ENCODE measurements at places on chromosomes 12 and 14.

- DNase-seq = no peak
These were observed 488.3 kb downstream of the APAF1 start for GRCh38 chr12:99133401-99133800.

DNA sequence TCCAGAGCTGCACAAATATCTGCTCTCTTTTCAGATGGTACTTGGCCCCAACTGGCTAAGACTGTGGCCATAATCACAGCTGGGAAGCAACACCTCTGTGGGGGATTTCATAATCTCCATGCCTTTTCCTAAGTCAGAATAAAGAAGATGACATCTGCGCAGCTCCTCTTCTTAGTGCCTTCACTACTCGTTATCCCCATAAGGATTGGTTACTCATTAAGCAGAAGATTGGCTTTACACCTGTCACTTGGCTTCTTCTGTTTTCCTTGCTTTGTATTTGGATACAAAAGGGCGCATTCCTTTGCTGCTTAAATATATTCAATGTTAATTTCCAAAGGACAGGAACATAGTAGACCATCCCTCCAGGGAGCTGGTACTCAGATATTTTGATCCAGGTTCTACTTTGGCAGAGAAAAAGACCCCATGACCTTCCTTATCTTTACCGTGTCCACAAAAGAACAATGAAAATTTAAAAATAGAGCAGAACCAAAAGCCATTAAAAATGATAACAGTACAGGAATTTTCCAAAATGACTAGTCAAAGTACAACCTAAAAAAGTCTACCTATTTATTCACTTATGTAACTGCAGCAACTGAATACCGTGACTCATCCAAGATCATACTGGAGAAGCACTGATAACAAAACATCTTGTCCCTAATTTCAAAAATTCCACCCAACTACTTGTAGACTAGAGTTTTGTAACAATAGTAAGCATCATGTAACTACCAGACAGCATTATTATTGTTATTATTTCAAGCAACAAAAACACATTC lies 352.3 kb upstream of the TMPO start:
- DNase-seq = no peak

GRCh38 chr12:33588725-33589405 lies 149.2 kb upstream of the SYT10 start:
- DNase-seq = no peak

- no peak for DNase-seq
These were observed 845 bp upstream of the AGAP2 start for GRCh38 chr12:57739387-57739786.

DNA sequence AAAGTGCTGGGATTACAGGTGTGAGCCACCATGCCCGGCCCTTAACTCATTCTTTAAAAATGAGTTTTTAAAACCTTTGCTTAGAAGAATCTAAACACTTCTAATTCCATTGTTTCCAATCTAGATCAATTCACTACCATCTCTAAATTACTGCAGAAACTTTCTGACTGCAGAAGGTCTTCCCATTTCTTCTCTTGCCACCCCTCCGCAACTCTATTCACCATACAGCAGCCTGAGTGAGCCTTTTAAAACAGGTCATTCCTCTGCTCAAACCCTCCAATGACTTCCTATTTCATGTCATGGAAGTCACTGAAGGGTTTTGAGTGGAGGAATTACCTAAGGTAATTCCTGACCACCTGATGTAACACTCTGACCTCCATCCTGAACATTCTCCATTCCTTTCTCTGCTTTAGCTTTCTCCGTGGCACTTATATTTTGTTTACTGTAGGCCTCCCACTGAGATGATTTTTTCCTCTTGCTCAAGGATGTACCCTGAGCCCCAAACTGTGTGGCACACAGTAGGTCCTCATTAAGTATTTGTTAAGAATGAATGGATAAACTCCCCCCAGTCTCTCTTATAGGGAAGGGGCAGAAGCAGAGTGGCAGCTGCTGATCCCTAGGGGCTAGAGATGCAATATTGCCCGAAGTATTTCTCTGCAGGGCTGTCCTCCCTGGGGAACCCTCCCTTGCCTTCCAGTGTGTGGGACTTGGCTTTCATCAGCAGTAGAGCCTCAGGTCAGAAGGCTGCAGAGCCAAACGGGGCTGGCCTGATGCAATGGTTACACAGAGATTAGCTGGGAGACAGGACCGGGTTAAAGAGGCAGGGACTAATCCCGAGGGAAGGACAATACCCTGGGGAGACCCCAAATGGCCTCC lies 1.2 kb downstream of the DDIT3 start:
- DNase-seq = no peak

DNA sequence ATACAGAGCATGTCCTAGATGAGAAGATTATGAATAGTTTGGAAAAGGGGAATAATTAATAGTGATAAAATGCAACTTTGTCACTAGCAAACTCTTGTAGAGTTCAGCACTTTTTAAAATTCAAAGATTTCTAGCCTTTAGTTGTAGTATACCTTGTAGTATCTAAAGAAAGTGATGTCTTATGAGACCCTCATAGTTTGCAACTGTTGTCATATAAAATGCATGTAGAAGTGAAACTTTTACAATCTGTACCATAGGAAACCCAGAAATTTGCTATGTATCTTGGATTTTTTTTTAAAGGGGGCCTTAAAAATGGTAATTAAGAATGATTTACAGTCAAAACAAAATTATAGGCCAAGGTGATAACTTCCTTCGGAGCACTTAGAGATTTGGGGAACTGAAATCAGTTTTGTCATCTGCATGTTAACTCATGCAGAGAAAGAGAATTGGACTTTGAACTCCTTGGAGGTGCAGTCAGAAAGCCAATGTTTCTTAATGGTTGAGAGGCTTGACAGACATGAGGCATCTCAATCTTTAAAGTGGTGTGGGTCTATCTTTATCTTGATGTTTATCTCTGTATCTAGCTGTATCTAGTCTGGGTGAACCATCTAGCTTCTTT lies 1.3 kb downstream of the LRRK2 start:
- no peak for DNase-seq

DNA sequence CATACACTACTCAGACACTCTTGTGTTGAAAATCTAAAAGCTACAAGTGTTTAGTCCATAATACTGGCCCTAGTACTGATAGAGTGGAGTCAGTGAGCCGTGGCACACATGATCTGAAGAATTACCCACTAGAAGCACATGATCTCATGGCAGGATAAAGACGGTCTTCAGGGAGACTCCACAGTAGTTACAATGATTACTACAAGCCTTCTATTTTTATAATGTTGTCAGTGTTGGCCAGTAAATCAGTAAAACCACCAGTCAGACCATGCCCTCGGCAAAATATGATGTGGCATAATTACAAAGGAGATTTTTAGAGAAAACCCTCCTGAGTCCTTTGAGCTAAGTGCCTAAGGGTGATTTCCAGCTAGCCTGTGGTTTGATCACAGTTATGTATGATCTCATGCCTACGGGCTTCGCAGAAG lies 114.9 kb downstream of the PDZRN4 start:
- no peak for DNase-seq

DNA sequence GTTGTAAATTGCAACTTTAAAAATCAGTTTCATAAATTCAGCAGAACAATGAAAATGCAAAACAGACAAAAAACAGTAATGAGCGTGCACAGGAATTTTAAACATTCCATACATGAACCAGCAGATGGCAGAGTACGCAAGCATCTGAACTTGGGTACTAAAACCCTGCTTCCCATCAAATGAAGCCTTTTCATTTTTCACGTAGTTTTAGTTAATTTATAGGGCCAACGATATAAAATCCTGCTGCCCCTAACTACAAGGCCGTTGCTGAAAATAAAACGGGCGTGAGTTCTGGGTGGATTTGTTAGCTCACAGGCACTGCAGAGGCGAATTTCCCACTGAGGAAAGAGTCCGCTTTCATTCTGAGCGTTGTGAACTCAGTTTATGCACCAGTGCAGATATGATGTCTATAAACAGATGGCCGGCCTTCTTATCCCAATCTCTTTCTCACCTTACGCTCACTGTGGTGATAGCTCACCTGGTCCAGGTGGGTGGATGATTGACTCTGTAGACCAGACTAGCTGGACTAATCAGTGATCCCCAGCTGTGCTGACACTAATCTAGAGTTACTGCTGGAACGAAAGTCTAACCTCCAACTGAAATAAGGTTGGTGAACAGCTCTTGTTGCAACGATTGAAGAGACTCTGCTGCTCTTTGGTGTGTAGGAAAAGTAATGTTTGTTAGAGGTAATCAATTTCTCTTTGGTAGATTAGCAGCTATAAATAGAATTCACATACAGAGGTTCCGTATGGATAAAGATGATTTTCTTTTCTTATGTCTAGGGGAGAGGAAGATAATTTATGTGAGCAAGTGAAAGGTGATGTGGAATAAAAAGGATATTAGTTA lies 89.2 kb downstream of the PDZRN4 start:
- DNase-seq = no peak

DNA sequence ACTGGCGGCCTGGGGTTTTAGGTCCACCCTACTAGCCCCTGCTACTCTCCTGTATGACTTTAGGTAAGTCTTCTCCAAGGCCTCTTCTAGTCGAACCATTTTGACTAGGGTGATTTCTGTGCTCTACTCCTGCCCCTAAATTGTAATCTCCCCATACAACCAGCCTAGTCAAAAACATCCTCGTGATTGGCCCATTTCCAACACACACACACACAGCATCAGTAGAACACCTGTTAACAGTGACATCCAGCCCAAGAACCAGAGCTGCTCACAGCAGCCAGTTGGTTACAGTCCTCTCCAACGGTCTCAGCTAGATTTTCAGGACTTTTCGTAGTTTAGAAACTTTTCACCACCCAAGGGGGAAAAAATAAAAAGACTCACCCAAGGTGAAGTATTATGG lies 30.9 kb downstream of the NT5DC3 start:
- no peak for DNase-seq

DNA sequence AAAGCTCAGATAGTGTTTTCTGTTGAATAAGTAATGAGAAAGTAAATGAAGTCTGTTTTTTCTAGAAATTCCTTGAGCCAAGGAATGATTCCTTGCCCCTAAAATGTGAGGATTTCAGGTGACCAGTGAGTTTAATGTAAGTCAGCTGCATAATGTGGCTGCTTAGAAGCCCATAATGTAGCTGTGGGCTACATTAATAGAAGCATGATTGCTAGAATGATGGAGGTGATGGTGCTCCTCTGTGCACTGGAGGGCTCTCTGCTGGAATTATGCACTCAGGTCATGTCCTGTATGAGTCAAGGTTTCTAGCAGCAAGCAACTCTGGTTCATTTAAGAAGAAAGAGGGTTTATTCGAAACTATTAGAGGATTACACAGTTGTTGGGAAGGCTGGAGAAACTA lies 19.6 kb upstream of the PWP1 start:
- no peak for DNase-seq

GRCh38 chr14:99659333-99659741 lies 14.4 kb downstream of the HHIPL1 start:
- no peak for DNase-seq

DNA sequence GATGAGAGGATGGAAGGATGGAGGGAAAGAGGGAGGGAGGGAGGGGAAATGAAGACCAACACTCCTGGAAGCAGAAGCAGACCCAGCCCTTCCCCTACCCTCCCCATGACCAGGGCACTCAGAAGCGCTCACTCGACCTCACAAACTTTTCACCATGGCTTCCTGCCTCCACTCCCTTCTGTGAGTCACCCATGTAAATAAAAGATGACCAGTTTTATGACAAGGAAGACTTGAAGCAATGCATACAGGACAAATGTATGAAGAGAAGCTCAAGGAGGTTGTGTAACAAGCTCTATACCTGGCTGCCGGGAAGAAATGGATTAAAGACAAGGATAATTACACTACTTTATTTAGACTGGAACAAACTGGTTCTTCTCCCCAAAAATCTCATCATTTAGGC lies 63.8 kb downstream of the CDC42BPB start:
- no peak for DNase-seq

- DNase-seq = no peak
These were observed 37.2 kb downstream of the GABARAPL1 start for GRCh38 chr12:10249690-10250455.

DNA sequence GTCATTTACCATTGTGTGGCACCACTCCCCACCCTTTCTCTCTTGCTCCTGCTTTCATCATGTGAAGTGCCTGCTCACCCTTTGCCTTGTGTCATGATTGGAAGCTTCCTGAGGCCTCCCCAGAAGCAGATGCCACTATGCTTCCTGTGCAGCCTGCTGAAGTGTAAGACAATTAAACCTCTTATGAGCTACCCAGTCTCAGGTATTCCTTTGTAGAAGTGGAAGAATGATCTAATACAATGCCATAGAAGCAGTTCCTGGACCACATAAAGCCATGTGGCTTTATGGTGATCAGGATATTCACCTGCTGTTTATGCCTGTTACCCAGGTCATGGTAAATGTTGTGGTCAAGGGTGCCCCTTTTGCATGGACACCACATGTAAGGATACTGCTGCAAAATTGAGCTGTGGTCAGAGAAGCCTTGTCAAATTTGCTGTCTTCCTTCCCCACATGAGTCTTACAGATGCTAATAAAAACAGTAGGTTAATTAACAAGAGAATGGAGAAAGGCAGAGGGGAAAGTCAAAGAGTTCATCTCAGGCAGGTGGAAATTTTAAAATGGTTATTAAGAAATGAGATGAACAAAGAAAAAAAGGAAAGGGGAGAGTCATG lies 112.8 kb upstream of the IFNG-AS1 start:
- DNase-seq = no peak

DNA sequence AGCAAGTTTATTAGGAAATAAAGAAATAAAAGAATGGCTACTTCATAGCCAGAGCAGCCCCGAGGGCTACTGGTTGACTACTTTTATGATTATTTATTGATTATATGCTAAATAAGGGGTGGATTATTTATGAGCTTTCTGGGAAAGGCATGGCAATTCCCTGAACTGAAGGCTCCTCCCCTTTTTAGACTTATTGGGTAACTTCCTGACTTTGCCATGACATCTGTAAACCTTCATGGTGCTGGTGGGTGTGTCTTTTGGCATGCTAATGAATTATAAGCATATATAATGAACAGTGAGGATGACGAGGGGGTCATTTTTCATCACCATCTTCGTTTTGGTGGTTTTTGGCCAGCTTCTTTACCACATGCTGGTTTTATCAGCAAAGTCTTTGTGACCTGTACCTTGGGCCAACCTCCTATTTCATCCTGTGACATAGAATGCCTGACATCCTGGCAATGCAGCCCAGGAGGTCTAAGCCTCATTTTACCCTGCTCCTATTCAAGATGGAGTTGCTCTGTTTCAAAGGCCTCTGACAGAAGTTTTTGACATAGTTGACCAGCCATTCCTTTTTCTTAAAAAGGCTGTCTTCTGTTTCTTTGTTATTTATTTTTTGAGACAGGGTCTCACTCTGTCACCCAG lies 11.1 kb upstream of the PTGES3 start:
- DNase-seq = no peak

GRCh38 chr14:63800651-63801375 lies 52.0 kb upstream of the SYNE2 start:
- no peak for DNase-seq

DNA sequence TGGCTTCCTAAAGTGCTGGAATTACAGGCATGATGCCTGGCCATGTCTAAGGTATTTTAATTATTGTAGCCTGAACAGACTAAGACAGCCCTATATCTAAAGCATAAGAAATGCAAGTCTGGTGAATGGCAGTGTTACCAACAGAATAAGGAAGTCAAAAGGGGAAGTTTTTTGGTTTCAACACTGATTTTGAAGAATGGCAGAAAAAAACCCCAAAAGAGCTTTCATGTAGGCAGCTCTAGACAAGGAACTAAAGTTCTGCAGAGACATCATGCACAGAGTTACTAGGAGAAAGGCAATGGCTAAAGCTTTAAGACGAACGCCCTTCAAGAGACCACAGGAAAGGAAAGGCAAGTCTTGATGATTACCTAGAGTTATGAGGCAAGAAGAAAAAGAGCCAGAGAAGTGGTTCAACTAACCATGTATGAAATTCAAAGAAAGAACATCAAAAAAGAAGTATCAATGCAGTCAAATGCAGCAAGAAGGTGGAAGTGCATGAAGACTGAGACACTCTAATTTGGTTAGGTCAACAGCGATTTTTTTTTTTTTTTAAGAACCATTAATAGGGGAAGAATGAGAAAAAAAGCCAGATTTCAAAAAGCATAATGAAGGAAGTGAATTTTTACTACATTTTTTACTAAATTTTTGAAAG lies 50.8 kb downstream of the RPS6KA5 start:
- no peak for DNase-seq
